ENCODE measurements at places on chromosomes 3 and 15.

DNA sequence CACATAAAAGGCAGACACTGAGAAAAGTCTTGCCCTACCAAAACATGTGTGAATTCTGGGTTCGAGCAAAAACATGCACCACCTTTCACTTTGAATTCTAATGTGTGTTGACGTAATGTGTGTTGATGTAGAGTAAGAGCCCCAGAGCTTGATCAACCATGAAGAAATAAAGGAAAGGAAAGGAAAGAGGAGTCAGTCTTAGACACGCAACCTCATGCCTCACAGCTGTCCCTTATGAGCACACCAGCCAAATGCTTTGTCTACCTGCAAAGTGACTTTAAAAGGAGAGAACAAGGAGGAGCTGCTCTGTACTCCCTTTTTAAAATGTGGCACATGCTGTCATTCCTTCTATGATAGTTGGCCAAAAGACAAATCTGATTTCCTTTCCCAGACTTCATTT, 80.8 kb downstream of the RFTN1 start:
- no peak for DNase-seq

- DNase-seq: no peak
Observed at GRCh38 chr3:178428037-178428436, 108.2 kb upstream of the KCNMB2 start.

DNA sequence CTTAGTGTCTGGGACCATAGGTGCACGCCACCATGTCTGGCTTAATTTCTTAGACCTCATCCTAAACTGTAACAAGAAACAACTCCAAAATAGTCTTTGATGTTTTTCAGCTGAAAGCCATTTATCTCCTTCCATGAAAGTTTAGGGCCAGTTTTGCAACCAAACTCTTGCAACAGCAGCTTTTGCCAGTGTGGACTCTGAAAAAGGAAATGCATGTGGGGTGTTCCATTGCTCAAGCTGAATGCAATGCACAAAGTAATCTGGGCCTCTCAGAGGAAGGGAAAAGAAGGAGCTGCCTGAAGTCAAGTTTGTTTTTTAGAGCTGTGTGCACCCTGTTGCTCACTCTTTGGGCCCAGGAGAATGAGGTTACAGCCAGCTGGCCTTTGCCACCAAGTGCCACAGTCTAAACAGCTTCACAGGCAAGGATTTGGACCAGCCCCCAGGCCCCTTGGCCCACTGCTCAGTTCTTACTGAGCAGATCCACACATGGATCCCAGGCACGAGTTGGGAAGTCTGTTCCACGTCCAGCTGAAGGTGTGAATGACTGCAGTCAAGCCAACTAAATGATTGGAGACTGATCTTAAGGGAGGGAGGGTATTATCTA, 212.3 kb upstream of the LRRFIP2 start:
- DNase-seq: no peak

- DNase-seq: no peak
Observed at GRCh38 chr3:13972679-13973379, 93.0 kb upstream of the WNT7A start.

- DNase-seq: no peak
Observed at GRCh38 chr3:52356126-52356525, 40.0 kb downstream of the DNAH1 start.

- DNase-seq: no peak
Observed at GRCh38 chr3:155704771-155705559, 39.9 kb downstream of the PLCH1 start.

- no peak for DNase-seq
Observed at GRCh38 chr3:189941679-189942078, 179.0 kb downstream of the P3H2 start.

- peak; percentile 28 for DNase-seq
Observed at GRCh38 chr15:23565395-23566070, at the start of gene MKRN3. Gene MKRN3 (plus strand): TSS chr15:23565674. CDS start chr15:23565783, 109 bp downstream.

DNA sequence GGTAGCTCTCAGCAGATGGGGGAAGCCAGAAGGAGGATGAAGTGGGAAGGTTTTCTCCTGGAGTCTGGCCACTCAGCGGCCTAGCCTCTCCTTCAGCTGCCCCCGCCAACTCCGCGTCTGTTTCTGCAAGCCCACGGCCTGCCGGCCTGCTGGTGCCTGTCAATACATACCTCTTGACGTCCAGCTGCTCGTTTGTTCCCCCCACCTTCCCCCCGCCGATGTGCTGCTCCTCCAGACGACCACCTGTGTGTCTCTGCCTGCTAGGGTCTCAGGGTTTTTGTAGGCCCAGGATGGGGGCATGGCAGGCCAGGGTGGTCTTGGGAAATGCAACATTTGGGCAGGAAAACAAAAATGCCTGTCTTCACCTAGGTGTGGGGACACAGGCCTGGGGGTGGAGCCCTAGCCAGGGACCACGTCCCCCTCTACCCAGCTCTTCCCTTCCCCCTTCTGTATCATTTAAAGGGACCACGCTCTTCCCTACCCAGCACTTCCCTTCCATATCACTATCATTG, 137.8 kb downstream of the ALCAM start:
- no peak for DNase-seq

GRCh38 chr3:56389183-56389830, 79.0 kb downstream of the ERC2 start:
- DNase-seq: no peak

DNA sequence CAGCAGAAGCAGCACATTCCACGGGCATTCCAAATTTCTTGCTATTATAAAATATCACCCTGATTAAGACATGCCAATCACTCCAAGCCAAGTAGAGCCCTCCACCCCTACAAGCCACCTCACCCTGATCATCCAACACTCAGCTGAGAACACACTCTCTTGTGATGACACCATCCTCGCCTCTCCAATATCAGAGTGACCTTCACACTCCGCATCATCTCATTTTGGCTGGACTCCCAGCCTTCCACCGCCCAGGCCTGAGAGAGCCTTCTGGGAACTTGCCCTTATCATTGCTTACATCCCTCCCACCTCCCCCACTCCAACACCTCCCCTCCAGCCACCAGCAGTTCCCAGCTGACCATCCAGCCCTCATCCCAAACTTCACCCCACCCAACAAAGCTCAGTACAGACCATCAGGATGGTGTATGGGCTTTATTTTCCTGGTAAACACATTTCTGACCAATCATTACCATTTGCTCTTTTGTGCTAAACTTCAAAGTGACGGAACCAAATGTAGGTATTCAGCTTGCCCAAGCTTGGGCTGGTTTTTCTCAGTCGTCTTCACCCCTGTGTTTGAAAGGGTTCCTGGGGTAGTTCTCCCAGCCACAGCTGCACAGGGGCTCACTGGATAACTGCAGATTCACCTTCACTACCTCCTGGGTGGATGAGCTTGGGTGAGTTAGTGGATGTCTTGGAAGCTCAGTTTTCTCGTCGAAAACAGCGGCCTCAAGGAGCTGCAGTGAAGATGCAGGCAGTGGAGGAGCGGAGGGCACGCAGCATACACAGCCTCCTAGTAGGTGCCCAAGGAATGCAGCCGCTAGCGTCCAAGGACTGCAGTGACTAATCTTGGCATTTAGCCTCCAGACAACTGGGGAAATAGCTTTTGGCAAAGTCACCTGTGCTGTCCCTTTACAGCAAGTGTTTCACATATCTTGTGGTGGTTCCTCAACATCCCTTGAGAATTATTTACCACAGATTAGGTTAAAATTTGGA, 115.1 kb downstream of the LIPC start:
- DNase-seq: no peak

DNA sequence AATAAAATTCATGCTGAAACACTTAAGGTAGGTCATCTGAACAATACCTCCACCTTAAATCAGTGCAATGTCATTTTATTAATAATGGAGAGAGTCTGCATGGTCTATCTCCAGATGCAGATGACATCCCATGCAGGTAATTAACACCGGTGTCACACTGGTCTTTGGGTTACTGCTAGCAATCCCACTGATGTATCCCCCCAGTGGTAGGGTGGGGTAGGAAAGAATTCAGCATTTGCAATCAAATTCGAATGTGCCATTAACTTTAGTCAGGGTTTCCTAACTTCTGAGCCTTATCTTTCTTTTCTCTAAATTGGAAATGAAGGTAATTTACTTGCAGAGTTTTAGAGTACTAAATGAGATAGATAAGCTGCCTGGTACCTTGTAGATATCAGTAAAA, 44.4 kb downstream of the KIF15 start:
- DNase-seq: no peak

DNA sequence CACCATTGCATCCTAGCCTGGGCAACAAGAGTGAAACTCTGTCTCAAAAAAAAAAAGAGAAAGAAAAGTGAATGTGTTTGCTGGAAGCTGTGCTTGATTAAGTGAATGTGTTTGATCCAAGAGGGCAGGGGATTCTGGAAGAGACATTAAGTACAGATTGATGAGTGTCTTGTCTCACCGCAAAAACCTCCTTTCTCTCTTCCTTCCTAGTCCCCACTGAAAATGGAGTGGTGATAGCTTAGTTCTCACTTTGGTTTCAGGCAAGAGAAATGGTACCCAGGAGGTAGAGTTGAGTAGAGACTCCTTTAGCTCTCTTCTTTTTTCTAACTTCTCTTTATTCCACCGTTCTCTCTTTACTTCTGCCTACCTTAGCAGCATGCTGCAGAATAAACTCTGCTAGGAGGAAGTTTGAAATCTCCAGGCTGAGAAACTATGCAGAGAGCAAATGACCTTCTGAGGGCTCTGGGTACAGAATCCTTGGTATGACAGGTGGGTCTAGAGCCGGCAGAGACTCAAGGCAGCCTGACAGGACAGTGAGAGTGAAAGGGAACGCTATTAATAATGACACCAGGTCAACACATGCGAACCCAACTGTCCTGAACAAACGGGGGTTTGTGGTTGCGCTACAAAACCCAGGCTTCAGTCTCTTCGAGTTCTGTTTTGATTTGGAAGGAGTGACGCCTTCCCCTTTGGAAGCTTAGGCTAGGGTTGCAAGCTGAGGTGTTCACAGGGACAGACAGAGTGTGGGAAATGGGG, 74.9 kb downstream of the SMAD3 start:
- DNase-seq: no peak

DNA sequence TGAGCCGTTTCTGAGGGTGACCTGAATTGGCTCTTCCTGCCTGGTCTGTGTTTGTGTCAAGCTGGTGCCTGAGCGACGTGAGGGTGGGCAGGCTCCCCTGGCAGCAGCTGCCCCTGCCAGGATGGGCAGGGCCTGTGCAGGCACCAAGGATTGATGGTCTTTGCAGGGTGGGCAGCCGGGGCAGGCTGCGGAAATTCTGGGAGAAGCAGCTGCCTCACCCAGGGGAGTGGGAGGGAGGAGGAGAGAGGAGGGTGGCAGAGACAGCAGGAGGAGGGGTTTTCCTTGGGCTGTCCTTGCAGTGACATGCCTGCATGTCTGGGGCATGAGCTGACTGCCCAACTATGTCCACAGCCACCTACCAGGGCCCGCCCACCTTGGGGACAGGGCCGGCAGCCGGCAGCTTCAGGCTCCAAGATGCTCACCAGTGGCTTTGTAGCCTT, 27.9 kb upstream of the SLC6A6 start:
- DNase-seq: no peak

DNA sequence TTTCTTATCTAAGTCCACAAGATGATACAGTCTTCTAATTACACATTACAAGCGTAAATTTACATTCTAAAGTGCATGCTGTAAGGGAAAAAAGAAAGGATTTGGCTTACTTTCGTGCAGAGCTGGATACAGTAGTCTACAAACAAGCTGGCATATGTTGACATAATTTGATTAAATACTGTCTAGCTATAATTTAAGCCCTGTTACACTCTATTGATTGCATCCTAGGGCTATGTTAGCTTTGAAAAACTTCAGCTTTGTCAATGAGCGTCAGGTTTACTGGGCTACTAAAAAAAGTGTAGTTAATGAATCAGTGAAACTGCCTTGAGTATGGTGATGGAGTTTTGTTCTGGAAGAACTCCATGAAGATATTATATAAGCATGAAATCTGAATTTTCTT, 24.5 kb upstream of the PLCL2 start:
- no peak for DNase-seq

DNA sequence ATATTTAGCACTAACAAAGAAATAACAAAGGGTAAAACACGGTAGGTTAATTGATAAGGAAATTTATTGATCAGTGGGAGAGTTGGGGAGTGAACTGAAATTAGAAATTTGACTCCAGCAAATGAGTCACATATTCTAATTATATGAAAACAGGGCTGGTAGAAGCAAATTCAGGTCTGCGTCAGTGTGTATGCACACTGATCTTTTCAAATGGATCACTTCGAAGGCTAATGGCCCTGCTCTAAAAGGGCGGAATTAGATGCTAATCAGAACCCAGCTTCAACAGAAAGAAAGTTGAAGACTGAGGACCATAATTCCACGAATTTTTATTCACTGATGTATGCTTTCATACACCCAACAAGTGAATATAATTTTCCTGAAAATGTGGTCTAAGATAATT, 762.4 kb upstream of the DPPA4 start:
- no peak for DNase-seq

DNA sequence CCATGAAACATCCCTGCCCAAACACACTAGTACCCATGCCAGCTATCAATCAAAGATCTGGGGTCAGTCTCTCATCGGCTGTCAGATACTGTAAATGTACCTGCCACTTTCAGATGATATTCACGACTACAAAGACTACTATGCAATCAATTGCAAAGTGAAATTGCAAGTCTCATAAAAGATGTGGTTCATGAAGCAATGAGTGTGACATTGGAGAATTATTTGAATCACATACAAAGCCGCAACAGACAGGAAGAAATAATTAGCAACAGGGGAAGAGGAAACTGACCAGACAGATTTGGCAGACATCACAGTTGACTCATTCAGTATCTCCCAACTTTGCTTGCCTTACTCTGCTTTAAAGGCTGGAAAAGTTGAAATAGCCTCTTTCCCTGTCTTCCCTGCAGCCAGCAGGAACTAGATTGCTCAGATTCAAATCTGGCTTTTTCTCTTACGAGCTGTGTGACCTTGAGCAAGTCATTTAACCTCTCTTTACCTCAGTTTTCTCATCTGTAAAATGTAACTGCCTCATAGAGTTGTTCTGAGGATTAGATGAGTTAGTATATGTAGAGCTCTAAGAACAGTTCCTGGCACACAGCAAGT, 95.7 kb upstream of the C3orf80 start:
- no peak for DNase-seq

DNA sequence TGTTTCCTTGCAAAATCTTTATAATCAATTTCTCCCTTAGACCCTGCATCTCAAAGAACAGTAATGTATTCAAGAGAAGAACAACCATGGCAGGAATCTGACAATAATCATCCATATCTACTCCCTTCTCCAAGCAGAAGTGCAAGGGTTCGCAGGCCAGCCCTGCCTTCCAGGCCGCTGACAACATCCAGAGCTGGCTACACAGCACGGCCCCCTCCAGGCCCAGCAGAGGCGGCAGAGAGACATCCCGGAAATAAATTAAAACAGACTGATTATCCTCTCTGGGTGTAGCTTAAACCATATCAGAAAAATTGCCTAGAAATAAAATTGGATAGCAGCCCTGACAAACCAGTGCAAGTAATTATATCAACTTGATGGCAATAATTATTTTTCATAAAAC, 223.3 kb downstream of the FAM43A start:
- DNase-seq: no peak

GRCh38 chr3:139808201-139808600, 126.8 kb upstream of the CLSTN2 start:
- no peak for DNase-seq
